Stimulated activated CD4-positive, alpha-beta T cell treated with anti-CD3 and anti-CD28 coated beads, TNF-alpha, amount 100 ng/mL, for 1 hour (primary cell): ENCODE measurements at places on chromosomes 1 and 21.

GRCh38 chr1:121546830-121547591, 362.2 kb downstream of the SRGAP2C start:
- DNase-seq, result no peak

- DNase-seq, result no peak
Measured at GRCh38 chr1:4602462-4603294, 51.7 kb upstream of the AJAP1 start.

DNA sequence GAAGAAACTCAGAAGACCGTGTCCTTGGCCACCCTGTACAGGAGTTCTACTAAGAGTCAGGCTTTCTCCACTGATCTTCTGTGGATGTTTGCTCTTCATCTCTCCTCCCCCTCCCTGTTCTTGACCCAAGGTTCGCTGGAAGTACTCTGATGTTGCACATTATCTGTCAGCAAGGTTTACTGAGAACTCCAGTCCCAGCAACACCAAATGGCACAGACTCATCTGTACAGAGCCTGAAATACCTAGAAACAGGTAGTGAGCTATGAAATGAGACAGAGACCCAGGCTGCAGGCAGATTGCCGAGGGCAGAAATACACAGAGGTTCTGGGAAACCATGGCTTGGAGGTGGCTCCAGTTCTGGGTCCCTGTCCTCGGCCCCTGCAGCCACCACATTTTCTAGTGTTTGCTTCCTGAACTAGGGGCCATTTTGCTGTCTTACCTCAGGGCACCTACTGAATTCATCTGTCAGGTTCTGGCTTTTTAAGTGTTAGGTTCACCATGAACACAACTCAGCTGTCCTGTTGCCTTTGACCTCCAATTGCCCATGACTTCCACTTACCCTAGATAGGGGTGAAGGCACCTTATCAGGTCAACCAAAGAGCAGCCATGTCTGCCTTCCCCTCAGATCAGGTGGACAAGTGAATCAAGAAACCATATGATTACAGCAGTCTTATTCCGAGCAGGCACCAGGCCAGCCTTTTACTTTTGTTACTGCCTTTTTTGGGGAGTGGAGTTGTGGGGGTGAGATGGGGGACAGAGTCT, 92.2 kb downstream of the CDC7 start:
- DNase-seq, result no peak

DNA sequence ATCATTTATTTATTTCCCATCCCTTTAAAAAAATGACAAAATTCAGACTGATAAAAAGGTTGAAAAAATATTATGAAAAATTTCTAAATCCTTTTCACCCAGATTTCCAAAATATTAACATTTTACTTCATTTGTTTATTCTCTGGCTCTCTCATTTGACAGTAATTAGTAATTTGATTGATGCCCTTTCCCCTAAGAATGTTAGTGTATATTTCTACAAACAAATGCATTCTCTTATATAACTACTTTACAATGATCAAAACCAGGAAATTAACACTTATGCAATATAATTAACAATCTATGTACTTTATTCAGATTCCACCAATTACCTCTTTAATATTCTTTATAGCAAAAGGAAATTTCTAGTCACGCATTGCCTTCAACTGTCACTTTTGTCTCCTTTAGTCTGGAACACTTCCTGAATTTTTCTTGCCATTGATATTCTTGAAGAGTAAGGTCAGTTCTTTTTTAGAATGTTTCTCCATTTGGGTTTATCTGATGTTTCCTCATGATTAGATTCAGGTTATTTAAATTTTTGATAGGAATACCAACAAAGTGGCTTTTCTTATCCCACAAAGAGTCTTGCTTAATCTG, 3.9 kb downstream of the CD53 start:
- no peak for DNase-seq

GRCh38 chr1:31605908-31606427, 11.5 kb upstream of the HCRTR1 start:
- no peak for DNase-seq

- DNase-seq, result no peak
Measured at GRCh38 chr1:209095627-209096595, 487.6 kb upstream of the CAMK1G start.

DNA sequence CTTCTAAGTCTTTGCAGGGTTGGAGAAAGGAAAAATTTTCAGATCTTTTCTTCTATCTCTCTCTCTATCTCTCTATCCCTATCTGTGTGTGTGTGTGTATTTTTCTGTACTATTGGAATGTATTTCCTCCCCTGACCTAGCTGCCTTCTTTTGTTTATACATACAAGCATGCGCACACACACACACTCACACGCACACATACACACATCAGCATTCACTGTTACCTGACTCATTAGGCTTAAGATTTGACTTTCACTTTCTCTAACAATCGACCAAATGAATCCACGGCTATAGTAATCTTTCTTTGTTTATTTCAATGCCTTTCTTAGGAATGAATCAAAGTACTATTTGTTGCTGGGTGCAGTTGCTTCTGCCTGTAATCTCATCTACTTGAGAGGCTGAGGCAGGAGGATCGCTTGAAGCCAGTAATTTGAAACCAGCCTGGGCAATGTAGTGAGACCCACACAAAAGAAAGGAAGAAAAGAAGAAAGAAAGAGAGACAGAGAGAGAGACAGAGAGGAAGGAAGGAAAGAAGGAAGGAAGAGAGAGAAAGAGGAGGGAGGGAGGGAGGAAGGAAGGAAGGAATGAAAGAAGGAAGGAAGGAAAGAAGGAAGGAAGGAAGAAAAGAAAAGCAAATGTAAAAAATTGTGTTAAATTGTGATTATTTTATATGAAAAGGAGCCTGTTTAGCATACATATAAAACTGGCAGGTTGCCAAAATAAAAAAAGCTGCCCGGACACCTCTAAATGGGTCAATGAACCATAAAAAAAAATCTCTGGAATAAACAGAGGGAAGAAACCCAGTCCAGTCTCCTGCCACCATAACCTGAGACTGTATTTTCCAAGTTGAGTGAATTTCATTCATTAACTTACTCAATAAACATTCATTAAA, 206.8 kb downstream of the ZNF326 start:
- DNase-seq, result no peak

GRCh38 chr1:205458777-205459566, 3.1 kb upstream of the BLACAT1 start:
- DNase-seq, result no peak

DNA sequence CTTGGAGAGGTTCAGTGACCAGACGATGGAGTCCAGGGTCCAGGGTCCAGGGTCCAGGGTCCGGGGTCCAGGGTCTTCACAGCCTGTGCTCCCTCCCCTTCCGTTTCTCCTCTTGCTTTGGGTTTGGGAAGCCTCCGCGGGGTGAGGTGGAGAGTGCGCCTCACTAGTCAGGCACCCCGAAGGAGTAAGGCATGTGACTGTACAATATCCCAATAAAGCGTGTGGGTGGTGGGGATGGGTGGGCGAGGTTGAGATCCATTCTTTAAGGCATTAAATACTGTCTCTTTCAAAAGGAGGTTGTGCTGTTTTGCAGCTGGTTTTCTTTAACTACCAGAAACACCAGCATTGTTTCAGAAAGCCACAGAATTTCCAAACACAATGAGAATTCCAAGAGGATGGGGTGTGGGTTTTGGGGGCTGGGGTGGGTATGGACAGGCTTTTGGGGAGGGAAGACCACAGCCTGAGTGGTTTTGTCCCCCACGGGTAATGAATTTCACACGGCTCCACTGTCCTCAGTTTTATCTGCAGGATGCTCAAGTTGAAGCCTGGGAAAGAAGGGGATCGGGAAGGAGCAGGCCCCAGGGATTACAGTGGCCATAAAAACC, 65.7 kb downstream of the KIF26B start:
- no peak for DNase-seq

DNA sequence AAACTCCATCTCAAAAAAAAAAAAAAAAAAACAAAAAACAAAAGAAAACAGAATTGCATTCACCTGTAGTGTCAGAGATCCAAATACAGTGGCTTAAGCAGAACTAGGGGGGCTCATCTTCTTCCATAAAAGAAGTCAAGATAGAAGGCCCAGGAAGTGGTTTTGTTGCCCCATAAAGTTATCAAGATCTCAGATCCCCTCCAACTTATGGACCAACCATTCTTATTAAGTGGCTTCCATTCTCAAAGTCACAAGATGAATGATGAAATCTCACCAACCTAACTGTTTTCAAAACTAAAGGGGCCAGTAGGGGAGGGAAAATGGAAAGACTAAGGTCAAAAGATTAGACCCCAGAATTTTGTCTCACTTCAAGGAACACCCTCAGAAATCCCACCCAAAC, 30.1 kb upstream of the DUSP23 start:
- DNase-seq, result no peak

DNA sequence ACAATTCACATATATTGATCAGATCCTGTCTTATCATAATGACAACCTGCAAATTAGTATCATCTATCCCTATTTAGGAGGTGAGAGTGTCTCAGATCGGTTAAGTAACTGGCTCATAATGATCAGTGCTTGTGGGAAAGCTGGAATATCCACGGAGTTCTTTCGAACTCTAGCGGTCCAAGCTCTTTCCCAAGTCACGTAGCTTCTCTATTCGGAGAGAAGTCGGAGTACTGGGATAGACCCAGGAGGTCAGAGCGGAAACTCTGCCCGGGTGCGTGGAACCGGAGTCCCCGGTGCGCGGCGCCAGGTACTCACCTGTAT, 339 bp downstream of the PTGS2 start:
- DNase-seq, result no peak

GRCh38 chr1:247008406-247008799, 546 bp upstream of the ZNF695 start:
- DNase-seq, result no peak
